Daoy (cell line): ENCODE measurements at places on chromosomes 4 and X. TPM values are rescaled to one million over a fixed set of nuclear protein-coding genes. Genes with fewer than 3 reads are reported as not detected.

DNA sequence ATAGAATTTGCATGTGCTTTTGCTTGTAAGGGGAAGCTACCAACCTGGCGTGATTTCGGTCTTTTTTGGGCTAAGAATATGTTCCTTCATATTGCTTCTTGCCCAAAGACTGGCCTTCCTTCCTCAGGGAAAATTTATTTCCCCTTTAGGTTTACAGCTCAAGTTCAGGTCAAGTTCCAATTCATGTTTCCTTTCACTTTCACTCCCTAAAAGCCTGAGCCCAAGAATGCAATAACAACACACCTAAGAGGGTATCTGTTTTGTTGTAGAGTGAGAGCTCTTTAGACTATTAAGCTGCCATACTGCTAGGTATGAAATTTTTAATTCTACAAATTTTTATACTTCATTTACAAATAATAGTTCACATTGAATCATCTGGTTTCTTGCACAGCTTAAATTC, 299.6 kb downstream of the TLL1 start:
- no peak for DNase-seq

PTPN13 gene
- total RNA-seq = 3.0 and 5.5 TPM in 2 replicates

FAM47B gene
- total RNA-seq = not detected in 2 replicates

DNA sequence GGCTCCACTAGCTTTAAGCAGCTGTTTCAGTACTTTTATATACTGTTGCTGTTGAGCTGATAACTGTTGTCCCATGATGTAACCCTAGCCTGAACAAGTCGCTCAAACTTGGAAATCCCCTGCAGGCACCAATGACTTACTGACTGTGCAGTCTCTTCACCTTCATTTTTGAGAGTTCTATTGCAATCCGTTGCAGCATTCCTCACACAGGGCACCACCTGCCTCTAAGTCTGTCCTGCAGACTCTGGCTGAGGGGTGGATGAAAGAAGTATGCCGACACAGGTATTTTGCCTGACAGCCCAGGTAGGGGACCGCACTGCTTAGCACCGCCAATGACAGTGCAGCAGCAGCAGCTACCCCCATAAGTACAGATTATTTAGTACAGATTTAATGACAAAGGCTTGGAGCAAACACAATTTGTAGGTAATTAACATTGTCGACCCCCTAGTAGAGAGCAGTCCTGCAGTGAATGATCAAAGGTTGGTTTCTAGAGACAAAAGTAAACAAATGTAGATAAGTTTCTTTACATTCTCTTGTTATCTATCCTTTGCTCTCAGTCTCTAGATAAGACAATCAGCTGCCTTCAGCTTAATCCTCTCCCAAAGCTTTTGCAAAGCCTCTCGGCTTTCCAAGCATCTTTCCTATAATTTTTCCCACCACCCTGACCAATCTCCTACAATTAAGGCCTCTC, 205.0 kb downstream of the PABPC4L start:
- no peak for DNase-seq

GRCh38 chr4:70844180-70844579, 4.5 kb upstream of the GRSF1 start:
- DNase-seq = no peak

DNA sequence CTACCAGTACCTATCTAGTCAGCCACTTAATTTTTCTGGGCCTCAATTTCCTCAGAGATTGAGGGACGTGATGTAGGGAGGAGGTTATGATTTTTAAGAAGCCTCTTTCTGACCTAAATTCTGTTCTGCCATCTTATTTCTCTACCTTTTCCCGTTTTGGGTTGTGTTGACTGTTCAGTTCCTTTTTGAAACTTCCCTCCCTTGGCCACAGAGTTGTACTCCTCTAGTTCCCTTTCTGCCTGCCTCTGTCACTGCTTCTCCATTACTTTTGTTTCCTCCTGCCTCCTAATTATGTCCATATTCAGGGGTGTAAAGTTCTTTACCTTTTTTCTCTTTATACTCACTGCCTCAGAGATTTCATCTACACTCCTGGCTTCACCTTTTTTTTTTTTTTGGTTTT, 25.4 kb downstream of the CLCN5 start:
- no peak for DNase-seq

SPARCL1 gene
- total RNA-seq = not detected in 2 replicates

SOD3 gene
- 0.18 and 0.63 TPM in 2 replicates for total RNA-seq
